Activated naive CD8-positive, alpha-beta T cell treated with anti-CD3 and anti-CD28 coated beads for 36 hours (primary cell): ENCODE measurements at places on chromosomes 4 and X. TPM values are rescaled to one million over a fixed set of nuclear protein-coding genes. Genes with fewer than 3 reads are reported as not detected.
A peak's percentile ranks its signal among the peaks of the same experiment; 100 is the strongest.

The TBC1D8B gene
- 0.90 TPM for total RNA-seq

The PRR32 gene
- not detected for total RNA-seq

The NLGN4X gene
- total RNA-seq: not detected

The KLKB1 gene
- total RNA-seq: not detected

The PNMA3 gene
- total RNA-seq: 1.4 TPM

The NUP62CL gene
- total RNA-seq: 3.6 TPM

The ASB9 gene
- 0.54 TPM for total RNA-seq

The TMPRSS11A gene
- total RNA-seq: not detected

The FDCSP gene
- total RNA-seq: not detected

The RADX gene
- 7.8 TPM for total RNA-seq

DNA sequence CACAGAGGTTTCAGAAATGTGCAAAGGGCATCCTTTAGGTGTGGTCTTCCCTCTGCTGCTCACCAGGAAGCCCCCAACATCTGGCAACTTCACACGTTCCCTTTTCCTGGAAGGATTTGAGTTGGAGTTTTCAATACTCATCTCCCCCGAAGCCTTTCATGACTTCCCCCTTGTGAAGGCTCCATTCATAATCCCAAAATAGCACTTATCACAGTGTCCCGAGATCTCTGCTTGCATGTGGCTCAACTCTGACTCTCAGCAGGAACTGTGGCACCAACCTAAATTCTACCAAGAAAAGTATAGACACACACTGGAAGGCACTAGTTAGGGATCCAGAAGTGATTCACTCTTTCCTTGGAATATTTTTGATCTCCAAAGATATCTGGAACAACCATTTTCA, 40.5 kb upstream of the ZNF827 start:
- no peak for DNase-seq

- DNase-seq: no peak
Measured at GRCh38 chr4:94889946-94890345, 132.2 kb downstream of the BMPR1B start.

DNA sequence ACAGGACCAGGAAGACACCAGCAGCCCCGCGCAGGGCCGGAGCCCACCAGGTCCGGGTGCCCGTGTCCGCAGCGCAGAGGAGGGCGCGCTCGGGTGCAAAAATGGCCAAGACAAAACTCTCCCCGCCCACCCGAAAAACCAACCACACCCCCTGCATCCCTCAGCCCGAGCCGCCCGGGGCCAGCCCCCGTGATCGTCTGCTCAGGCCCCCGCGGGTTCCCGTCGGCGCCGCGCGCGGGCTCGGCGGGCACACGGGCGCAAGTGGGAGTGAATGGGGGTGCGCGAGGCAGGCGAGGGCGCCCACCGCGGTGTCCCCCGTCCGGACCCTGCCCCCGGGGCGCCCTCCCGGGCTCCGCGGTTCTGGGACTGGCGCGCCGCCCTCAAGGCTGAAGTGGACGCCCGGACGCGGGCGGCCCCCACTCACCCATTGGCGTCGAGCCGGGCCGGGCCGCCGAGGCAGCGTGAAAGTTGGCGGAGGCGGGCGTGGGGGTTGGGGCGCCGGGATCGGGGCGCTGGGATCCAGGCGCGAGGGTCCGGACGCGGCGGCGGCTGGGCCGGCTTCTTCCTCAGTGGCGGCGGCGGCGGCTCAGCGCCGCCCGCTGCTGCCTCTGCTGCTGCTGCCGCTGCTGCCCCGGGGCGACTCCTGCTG, 393 bp downstream of the SH3KBP1 start:
- DNase-seq: peak; percentile 24

DNA sequence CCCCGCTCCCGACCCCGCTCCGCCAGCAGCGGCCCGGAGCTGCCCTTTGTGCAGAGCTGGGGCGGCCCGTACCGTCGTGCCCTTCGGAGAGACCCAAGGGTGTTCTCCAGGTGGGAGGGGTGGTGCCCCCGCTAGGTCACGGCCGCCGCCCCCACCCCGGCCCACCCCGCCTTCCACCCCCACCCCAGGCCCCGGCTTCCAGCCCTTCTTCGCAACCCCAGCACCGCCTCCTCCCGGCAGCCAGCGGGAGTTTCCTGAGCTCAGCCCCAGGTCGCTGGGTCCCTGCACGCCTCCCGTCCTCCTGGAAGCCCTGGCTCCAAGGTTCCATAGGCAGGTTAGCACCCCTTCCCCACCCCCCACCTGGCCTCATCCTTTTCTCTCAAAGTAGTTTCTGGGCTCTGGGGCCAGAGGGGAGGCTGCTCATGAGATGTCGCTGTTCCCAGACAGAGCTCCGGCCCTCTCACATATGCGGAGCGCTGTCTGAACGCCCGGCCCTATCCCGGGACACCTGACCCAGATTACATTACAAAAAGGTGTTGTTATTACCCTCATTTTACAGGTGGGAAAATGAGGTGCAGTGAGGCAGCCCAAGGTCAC, 25.2 kb upstream of the FGFR3 start:
- no peak for DNase-seq

GRCh38 chr4:101274888-101275752, 72.2 kb downstream of the PPP3CA start:
- DNase-seq: no peak

DNA sequence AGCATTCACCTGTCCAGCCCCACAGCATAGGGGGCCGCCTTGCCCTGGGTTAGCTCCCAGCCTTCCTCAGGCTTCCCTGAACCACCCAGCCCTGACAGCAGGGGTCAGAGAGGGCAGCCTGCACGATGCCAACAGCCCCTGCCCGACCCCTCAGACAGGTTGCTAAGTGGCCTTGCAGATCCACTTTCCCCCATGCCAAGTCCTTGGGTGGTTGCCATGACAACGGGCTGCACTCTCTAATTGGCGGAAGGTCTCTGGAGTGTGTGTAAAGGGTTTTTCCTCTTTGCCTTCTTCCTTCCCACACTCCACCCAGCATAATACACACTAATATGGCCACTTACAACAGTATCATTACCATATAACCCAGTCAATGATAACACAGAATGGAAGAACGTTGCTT, 99.6 kb upstream of the AFAP1 start:
- no peak for DNase-seq

GRCh38 chr4:125492957-125493356, 178.2 kb downstream of the FAT4 start:
- no peak for DNase-seq

DNA sequence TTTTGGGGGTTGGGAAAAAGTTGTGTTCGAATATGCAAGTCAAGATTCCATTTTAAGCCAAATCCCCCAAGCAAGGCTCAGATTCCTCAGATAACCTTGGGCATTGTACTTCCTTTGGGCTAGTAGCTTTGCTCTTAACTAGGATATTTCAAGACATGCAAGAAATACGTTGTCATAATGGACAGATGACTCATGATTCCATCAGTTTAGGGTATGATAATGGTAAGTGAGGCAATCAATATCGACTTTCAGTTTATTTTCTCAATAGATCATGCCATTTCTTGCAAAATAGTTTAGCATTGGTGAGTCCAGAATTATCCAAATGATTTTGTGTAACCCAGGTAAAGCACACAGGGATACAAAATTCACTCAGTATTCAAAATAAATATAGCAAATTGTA, 25.4 kb downstream of the CFAP299 start:
- no peak for DNase-seq

DNA sequence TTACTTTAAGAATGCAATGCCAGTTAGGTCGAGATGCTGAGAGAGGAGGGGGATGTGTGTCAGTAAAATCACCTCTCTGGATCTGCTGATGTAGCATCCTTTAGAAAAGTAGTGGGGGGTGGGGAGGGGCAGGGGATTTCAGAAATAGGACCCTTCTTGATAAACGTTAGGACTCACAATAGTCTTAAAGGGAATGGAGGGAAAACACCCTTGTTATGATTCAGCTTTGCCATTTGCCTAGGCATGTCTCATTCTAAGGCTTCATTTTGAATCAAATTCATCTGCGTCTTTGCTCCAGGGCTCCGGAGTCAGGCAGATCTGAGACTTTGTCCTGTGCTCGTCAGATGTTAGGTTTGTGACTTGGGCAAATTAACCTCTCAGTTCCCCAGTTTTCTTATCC, 879 bp downstream of the SH2D1A start:
- peak; percentile 31 for DNase-seq

DNA sequence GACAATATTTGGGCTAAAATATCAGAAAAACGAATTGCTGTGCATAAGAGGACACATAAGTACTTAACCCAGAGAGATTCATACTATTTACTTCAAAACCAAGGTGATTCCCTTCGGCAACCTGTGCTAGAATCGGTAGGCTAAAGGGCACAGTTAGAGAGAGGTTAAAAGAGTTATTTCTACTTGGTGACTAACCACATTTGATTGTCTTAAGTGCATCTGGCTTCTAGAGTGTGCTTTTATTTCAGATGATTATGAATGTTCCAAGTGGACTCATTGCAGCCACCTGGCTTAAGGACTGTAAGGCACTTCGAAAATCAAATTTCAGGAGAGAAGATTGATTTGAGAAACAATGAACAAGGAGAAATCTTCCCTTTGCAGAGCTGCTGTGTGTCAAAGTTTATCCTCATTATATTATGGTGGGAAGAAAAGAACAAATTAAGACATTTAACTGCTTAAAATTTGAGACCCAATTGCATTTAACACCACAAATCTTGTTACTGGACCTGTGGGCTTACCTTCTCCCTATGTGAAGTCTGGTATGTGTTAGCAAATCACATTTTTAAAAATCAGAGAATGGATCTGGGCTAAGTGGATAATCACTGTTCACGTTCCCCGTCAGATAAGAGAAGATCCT, 34.0 kb downstream of the PHOX2B start:
- DNase-seq: no peak

GRCh38 chr4:67332627-67333026, 212.7 kb downstream of the CENPC start:
- no peak for DNase-seq

DNA sequence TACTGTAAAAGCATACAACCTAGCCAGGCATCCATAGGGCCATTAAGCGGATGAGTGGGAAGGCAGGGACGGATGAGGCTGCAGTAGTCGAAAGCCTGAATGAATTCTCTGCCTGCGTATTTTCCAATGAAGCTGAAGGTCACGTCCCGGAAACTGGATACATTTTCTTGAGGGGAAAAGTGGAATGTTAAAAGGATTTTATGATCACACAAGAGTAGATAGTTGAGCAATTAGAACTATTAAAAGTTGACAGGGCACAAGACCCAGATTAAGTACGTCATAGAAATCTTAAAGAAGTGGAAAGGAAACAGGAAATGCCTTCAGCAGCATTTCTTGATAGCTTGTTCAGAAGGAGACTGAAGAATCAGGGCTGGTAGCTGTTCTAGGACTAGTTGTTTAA, 98.3 kb upstream of the CXXC4 start:
- DNase-seq: no peak

DNA sequence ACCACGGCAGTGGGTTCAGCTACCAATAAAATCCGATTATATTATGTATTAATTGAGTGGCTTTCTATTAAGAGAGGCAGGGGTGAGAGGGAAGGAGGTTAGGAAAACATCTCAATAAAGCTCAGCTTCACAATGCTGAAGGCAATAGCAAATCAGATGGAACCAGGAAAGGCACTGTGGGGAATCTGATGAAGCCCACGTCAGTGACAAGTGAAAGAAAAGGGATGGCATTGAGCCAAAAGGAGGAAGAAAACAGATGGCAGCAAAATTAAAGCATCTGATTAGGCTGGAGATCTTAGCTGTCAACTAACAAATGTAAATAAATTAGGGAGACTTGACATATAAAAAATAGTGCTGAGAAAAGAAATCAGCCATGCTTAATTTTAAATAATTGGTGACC, 180.9 kb downstream of the RASL11B start:
- no peak for DNase-seq

DNA sequence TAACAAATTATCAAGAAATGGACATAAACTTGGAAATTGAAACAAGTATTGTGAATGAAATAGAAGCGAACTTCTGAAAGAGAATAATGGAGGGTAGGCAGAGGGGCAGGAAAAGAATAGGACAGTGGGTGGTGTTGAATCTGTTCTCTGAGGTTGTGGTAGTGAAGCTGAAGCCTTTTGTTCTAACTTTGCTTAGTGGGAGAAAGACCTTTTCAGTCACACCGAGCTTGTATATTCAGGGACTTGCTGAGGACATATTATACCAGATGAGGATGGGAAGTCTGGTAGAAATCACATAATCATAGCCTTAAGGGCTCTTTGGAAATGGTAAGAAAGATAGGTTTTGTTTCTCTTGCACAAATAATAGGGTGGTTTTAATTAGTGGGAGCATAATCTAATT, 115.4 kb upstream of the NDST4 start:
- no peak for DNase-seq

DNA sequence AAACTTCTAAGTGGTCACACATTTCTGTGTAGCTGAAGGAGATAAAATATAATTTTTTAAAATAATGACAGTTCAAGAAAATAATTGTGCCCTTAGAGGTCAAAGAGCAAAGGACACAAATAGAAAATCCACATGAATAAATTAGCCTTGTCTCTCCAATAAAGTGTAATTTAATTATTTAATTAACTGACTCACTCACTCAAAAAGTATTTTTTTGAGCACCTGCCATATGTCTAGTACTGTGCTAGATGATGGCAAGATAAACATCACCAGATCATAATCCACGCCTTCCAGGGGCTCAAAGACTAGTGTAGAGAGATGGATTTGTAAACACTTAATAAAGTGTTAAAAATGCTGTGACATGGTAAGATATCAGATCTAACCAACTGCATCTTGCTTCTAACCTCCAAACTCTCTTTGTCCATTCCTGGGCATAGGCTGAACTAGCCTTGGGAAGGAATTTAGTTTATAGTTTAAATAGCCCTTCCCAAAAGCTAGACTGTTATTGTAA, 112.5 kb downstream of the SCLT1 start:
- DNase-seq: no peak
